Stimulated activated CD8-positive, alpha-beta memory T cell treated with anti-CD3 and anti-CD28 coated beads, Interleukin-2, amount 100 ng/mL, for 48 hours (primary cell): ENCODE measurements at places on chromosomes 7 and 10.

GRCh38 chr10:91307489-91307888 lies 87.0 kb downstream of the PCGF5 start:
- DNase-seq: no peak

GRCh38 chr10:90652519-90652918 lies 205.3 kb downstream of the HTR7 start:
- DNase-seq: no peak

DNA sequence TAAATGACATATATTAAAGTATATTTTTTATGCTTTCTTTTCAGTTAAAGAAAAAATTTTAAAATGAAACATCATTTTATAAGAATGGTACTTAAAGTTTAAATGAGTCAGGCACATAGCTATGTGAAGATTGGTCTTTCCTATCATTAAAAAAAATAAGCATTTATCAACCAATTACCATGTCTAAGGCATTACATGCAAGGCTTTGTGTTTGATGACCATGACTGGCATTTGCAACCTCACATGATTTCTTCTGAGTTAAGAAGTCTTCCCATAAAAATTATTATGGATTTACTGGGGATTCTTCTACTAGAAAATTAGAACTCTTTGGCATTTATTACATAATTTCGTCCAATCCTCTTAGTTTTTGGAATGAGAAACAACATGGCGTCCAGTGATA lies 776.1 kb downstream of the MAGI2 start:
- DNase-seq: no peak

GRCh38 chr7:98568891-98569290 lies 48.2 kb upstream of the NPTX2 start:
- DNase-seq: no peak

DNA sequence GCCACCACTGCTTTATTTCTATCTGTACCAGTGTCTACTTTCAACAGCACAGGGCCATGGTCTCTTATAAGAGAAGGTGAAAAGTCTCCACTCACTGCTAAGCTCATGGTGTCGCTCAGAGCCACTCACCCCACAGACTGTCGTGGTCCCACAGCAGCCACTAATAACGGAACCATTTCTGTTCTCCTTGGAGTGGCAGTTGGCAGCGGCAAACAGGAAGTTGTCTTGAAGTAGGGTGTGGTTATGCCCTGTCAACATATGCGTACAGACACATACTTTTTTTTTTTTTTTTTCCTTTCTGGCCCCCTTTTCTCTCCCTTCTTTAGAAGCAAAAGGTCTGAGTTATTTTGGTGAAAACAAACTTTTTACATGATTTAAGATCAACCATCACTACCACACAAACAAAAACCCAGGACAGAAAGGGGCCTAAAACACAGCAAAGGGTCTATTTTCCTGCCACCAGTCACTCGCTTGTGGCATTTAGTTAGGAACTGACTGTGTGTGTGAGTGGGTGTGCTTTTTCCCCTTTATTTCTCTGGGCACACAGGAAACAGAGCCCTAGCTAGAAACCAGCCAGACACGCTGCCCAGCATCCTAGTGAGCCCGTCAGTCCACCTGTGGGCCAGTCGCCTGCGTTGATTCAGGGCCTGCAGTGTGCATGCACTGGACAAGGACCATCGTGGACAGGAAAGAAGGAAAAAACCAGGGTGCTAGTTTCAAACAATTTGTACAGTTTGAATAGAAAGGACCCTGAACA lies 96.7 kb upstream of the EFCAB10 start:
- DNase-seq: peak; percentile 36

DNA sequence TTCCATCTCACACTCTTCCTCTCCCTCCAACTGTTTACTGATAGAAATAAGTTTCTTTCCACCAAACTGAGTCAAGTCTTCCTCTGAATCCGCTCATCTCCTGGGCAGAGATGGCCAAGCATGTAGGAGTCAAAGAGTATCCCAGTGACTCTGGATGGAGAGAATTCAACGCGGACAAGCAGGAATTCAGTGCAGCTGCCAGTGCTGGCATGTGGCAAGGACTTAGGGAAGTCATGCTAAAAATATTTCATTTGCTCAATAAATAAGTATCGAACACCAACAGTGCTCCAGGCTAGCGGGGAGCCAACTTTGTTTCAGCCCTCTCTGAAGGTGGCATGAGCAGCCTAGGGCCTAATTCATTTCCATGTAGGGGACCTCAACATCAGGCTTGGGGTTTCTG lies 351.6 kb upstream of the ZMIZ1 start:
- DNase-seq: no peak

DNA sequence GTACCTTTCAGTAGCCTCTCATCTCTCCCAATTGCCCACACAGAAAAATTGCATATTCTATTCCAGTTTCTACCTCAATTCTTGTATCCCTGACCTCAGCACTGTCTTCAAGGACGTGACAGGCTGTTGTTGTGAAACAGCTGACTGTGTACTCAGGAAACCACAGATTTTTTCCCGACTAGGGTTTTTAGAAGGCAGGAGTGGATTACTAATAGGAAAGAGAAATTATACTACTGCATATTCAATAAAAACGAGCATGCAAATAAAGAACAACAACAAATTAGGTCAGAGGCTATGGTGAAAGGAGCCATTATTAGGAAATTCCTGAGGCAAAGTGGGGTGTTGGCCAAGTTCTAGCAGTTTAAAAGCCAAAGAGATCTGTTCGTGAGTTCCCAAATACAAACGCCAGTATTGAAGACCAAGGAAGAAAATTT lies 93.4 kb downstream of the DOCK4 start:
- no peak for DNase-seq

GRCh38 chr10:102112210-102112817 lies 7.9 kb downstream of the LDB1 start:
- DNase-seq: no peak

DNA sequence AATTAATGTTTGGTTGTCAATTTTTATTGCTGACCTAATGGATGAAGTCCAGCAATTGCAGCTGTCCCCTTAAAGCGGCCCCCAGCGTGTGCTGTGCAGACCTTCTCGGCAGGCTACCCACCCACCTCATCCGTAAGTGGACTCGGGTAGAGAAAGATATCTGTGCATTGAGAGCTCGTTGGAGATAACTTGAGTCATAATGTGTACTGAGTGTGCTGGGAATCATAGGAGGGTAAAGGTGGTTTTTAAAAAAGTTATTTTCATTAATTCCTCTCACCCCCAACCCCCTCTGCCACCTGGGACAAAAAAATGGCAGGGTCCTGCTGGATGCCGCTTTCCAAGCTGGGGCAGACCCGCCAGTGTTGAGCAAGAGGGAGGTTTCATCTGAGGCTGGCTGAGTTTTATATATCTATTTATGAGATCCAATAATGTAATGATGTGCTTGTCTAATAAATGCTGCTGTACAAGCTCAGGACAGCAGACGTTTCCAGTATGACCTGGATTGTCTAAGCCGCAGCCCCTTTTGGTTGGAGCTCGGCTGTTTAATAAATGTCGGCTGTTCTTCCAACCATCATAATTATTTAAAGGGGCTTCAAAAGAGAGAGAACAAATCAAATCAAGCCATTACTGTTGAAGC lies 119.1 kb downstream of the NKX6-2 start:
- no peak for DNase-seq

DNA sequence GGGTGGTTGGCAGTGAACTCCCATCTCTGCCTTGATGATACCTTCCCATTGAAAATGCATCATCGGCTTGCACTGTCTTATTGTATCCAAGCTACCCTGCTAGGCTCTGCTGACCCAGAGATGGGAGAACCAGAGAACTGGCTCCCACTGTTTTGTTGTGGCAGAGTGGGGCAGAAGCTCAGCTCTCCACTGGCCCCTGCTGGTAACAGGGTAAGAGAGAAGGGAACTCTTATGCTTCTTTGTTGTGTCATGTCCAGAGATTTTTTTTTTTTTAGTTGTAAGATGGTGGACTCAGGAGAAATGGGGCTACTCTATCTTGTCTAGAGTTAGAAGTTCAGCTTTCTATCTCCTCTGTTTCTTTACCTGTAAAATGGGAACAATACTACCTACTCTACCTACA lies 100.5 kb upstream of the SDK1 start:
- DNase-seq: no peak

GRCh38 chr7:99855236-99855635 lies 21.6 kb downstream of the OR2AE1 start:
- no peak for DNase-seq

DNA sequence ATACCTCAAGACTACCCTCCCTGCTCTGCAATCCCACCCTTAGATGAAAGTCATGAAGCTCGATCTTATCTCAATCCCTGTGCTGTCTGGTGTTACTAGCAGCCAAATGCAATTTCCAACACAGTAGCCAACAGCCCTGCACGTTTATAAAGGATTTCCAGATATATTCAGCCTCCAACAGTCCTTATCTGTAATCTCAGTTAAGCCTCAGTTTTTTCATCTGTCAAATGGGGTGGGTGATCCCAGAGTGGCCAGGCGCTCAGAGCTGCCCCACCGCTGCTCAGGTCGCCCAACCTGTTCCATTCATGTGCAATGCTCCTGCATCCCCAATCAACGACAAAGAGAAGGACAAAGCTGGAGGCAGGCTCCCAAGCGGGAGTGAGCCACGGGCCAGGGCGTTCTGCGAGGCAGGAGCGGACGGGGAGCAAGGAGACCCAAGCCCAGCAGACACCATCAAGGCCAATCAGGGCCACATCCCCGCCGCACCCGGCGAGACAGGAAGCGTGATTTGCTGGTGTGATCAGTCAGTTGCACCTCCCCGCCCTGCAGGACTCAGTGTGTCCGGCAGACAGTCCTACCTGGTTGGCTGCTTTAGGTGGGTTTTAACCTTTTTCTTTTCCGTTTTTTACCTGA lies 19.7 kb downstream of the PDGFA start:
- DNase-seq: no peak

GRCh38 chr10:69884024-69884367 lies 82.3 kb downstream of the COL13A1 start:
- DNase-seq: no peak

- DNase-seq: peak; percentile 60
Observed at GRCh38 chr7:102426268-102427018, 6.9 kb upstream of the ORAI2 start.

GRCh38 chr10:121721257-121721656 lies 123.0 kb upstream of the FGFR2 start:
- no peak for DNase-seq

DNA sequence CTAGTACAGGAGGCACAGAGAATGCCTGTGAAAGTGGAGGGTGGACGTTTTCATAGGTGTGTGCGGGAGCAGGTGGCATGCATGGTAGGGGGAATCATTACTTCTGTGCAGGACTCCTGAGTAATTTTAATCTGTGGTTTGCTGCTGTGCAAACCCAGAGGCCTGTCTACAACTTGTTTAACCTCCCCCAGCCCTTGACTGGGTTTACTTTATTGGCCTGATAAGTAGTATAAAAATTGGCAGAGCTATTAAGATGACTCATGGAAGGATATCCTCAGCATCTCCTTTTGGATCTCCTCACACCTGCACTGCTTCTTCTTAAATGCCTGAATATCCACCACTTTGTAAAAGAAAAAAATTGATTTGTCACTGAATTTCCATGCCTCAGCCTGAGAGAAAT lies 104.8 kb downstream of the AUTS2 start:
- DNase-seq: no peak

GRCh38 chr10:11727563-11727962 lies 14.6 kb upstream of the ECHDC3 start:
- DNase-seq: no peak

DNA sequence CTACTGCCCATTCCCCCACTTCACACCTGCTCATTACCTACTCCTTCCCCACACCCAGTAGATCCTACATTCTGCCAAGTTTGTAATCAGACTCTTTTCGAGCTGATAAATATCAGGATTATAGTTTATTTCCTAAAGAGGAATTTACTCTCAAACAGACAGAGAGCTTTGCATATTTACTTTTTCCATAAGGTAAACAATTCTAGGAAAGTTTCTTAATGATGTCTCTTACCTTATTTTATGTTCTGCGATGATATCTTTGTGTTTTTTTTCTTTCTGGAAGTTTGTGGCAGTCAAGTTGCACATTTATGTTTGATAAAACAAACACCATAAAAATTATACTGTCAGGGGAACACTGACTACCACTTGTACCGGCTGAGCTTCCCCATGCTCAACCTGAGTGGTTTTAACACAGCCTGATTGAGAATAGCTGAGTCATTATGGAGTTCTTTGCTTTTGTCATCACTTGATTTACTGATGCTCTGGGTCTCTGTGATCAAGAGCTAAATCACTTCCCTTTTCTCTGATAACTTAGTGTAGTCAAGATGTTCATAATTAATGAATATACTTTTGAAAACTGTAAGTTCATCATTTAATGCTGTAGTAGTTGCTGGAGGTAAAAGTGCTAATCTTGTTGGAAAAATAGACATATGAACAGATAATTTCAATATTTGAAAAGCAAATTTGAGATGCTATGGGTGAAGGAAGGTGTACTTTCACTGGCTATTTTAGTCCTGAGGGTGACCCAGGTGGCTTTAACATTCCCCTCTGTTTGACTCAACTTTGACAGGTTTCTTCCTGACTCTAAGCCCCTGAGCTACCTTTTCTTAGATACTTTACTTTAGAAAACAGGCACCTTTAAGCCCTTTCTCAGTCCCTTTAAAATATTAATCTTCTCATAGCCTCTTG lies 1034.5 kb upstream of the LRRTM3 start:
- DNase-seq: no peak

DNA sequence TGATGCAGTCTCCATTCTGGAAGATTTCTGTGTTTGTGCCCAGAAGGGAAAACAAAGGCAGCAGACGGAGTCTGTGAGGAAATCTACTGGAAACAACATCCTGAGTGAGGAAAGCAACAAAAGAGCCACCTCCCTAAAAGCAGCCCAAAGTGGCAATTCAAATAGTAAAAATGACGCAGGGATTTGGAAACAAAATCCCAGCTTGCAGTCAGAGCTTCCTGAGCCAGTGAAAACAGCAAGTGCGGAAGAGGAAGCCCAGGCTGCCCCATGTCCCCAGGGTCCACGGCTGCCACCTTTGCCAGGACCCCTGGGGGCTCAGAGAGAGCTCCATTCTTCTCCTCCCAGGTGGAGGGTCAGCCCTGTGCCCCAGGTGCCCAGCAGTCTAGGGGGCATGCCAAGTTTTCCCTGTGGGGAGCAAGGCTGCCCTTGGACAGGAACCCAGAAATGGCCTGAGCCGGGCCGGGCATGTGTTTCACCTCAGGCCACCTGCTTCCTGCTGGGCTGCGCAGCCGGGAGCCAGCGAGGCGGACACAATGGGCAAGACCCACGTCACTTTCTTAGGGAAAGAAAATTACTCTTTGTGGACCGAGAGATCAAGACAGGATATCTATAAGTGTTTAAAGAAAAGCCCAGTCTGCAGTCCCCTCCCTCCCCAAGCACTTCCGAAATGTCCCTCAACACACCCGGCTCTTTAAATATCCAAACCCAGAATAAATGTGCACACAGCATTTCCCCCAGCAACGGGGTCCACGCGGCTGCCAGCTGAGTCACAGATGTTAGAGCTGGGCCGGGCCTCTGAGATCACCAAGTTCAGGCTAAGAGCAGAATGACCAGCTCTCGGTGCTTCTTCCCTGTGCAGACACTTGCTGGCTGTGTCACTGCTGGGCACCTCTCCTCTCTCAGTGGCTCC lies 231.1 kb downstream of the ARHGAP12 start:
- no peak for DNase-seq

- no peak for DNase-seq
Observed at GRCh38 chr10:117936566-117936965, 110.2 kb downstream of the RAB11FIP2 start.

GRCh38 chr10:11022213-11022612 lies 4.5 kb downstream of the CELF2 start:
- DNase-seq: no peak
